ENCODE measurements at places on chromosomes 4 and X.

GRCh38 chrX:45801554-45801953 lies 600.9 kb upstream of the DIPK2B start:
- no peak for DNase-seq

DNA sequence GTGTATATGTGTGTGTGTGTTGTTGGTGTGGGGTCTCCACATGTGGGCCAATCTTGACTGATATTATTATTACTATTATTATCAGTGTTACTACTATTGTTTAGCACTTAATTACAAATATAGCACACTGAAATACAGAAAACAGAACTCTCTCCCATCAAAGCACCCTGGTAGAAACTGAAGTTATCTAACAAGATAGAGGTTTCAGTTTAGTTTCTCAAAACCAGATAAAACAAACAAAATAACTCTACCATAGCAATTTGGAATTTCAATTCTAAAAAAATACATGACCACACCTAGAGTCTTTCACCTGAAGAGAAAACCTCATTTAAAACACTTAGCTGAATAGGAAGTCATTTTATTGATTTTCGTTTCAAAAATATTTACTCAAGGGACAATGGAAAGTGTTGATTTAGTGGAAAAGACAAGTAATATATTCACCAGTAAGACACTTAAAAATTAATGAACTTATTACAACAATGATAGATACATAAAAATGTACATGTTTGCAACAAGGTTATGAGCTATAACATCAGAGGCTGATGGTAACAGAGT lies 252.3 kb downstream of the PDHA2 start:
- DNase-seq = no peak

DNA sequence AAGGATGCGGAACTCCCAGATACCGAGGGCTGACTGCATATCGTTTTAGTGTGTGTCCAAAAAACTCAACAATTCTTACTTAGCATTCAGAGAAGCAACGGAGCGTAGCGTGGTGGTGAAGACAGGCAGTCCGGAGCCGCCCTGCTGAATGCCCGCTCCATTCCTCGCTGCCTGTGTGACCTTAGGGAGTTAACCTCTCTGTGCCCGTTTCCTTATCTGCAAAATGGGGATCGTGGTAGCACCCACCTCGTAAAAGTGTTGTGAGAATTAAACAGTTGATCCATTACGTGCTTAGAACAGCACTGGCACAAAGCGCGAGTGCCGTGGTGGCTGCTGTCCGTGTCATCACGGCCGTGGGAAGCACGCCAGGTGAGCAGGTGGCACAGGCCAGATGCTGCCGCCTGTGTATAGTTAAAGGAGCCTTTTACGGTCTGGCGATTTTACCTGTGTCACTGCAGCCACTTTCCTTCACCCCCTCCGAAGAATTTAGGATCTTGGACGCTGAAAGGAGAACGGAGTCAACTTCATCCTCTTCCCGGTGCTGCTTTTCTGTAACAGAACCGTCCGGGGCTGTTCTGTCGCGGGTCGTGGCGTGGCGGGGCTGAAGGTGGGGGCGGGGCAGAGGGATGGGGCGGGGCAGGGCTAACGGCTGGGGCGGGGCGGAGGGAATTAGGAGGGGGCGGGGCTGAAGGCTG lies 885 bp downstream of the CCDC110 start:
- peak; percentile 37 for DNase-seq

GRCh38 chrX:123986377-123986776 lies 24.9 kb downstream of the STAG2 start:
- DNase-seq = no peak

- no peak for DNase-seq
These were observed 751.9 kb downstream of the FSTL5 start for GRCh38 chr4:161411901-161412300.

DNA sequence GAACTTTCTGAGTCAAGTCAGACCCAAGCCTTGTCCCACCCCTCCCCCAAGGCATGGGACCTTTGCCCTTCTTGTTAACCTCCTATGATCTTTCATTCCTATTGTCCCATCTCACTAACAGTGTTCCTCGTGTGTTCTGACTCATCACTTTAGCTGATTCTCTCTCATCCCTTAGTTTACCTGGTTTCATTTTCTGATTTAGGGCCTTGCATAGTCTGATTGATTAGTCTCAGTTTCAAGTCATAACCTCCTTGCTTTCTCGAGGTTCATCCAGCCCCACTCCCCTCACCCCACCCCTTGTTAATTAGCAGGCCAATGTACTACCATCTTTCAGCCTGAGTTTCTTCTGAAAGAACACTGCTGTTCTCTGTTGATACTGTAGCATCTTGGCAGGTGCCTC lies 517.4 kb downstream of the RPA4 start:
- no peak for DNase-seq

- no peak for DNase-seq
These were observed 391.8 kb upstream of the EPHA5 start for GRCh38 chr4:66062044-66062443.

GRCh38 chrX:15856222-15856587 lies 1.6 kb upstream of the AP1S2 start:
- no peak for DNase-seq

DNA sequence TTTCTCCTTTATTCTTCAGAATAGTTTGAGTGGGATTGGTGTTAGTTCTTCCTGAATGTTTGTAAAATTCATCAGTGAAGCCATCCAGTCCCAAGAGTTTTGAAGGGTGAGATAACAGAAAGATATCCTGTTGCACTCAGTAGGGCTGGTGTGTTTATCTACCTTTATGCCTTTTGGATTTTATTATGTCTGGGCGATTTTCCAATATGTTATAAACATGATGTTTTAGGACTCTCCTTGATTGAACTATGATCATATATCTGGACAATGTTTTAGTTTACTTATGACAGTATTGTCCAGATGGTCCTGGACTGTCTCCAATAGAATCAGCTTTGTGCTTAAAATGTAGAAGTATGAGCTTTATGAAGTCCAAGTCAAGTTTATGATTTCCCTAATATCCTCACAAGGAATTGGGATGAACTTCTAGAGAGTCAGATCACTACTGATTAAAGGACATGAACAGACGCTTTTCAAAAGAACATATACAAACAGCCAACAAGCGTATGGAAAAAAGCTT lies 77.6 kb upstream of the ITM2A start:
- DNase-seq = no peak

DNA sequence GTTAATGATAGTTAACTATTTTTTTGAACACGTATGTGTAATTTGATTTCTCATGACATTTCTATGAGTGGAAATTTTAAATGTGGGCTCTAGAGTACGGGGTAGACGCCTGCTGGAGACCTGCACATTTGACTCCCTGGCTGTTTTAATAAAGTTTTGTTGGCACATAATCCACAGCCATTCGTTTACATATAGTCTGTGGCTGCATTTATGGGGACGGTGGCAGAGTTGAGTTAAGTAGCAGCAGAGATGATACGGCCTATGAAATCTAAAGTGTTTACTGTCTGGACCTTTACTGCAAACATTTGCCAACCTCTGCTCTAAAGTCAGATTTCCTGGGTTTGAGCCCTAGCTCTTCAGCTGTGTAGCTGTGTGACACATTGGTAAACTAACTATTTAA lies 118.8 kb downstream of the CHRNA9 start:
- DNase-seq = no peak

DNA sequence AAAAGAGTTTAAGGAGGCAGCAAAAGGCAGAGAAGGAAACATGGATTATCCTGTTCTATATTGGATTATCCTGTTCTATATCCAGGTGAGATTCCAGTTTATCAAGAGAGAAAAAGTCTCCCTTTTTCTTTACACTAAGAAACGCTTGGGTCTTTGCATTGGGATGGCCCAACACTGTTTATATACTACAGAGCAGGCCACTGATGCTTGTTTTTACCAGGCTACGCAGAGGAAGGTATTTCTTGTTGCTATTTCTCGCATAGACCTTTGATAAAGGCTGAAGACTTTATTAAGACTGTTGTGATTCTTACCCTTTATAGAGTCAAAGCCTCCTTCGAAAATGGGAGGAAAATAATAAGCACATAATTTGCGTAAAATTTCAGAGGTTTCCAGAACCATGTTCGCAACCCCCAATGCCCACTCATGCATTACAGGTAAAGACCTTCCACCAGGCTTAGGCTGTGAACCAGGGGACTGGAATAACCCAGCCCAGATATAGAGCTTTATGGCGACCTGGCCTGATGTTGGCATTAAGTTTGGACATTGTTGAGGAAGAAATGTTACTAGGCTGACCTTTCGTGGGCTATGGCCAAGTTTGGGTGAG lies 218.3 kb downstream of the PTTG2 start:
- no peak for DNase-seq

GRCh38 chrX:44507292-44507691 lies 35.4 kb downstream of the FUNDC1 start:
- no peak for DNase-seq

- no peak for DNase-seq
These were observed 82.4 kb upstream of the RBPJ start for GRCh38 chr4:26238426-26238777.

- no peak for DNase-seq
These were observed 13.6 kb upstream of the MED14 start for GRCh38 chrX:40748977-40749376.

GRCh38 chrX:17822351-17822750 lies 38.7 kb downstream of the RAI2 start:
- DNase-seq = no peak

DNA sequence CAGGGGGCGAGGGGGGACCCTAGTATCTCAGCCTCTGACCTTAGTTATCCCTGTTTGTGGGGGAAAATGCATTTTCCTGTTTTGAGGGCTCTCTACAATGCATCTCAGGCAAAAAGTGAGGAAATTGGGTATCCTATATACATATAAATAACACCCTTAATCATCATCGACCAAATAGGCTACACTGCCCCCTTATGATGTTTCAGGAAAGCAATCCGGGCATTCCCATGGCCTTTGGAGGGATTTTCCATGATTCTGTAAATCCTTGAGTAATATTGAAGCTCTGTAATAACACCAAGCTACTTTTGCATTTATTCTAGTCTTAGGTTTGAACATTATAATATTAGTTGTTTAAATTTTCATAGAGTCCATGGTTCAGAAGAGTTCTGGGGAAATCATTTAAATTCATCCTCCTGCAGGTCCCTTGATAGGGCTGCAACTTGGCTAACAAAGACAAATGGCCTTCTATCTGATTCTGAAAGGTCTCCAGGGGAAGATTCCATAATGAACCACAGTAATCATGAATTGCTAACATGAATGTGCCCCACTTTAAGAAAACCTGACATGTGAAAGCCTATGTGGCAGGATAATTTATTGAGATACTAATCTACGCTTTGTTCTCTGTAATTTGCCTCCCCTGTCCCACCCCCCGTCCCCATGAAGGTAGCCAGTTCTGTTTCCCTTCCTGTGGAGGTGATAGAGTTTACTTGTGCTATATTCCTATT lies 91.5 kb upstream of the SCOC start:
- DNase-seq = no peak

- no peak for DNase-seq
These were observed 422.6 kb upstream of the TENM3 start for GRCh38 chr4:181820553-181820952.

- DNase-seq = no peak
These were observed 743.5 kb downstream of the ARAP2 start for GRCh38 chr4:35500812-35501211.

GRCh38 chr4:66252291-66252690 lies 582.0 kb upstream of the EPHA5 start:
- DNase-seq = no peak

DNA sequence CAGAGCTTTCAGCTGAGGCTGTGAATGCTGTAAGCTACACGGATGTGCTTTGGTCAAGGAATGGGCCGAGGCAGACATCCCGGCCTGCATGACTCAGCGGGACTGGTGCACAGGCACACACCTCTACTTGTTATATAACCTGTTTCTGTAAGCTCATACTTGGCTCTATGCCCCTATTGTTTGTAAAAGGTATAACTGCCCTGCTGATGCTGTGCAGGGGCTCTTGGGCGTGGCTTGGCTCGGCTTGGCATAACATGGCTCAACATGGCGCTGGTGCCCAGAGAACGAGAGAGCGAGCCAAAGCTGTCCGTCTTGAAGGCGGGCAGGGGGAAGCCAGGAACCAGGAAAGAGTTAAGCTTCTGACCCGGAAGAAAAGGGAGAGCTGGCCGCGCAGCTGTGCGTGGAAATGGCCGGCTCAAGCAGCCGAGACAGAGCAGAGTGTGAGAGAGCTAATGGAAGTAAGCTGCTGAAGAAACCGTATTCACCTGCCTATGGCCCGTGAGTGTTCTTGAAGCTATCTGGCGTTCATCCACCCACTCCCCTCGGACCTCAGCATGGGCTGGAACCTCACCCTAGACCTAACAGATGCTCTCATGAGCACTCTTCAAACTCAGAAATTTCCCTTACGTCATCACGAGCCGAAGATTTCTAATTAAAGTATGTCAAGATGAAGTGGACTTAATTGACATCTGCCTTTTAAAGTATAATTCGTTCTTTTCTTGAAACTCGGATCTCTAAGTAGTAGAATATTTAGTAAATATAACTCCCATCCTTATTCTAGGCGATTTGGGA lies 286.3 kb upstream of the AGA start:
- no peak for DNase-seq

DNA sequence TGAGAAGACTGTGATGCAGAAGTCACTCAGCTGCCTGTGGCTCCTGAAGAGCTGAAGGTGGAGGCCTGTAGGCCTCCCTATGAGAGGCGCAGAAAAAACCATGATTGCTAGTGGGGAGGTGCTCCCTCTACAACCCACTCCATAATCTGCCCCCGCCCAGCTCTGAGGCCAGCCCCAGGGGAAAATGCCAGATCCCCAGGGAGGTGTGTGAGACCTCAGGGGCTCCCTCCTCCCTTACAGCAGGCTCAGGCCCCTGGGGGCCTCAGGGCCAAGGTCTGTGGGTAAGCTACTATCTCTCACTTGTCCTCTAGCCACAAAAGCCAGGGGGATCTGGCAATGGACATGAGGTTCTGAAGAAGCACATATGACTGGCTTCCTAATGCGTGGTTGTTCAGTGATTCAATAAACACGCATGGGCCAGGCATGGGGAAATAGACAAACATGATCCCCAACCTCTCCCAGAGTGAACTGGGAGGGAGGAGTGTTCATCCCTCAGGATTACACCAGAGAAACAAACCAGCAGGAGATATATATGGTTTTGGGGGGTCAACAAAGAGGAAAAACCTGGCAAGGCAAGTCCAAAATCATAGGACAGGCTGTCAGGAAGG lies 51.0 kb upstream of the MTM1 start:
- no peak for DNase-seq

- no peak for DNase-seq
These were observed 131.8 kb downstream of the BMPR1B start for GRCh38 chr4:94889523-94889922.

- no peak for DNase-seq
These were observed 9.7 kb upstream of the TSR2 start for GRCh38 chrX:54430519-54430918.

All from activated CD4-positive, alpha-beta T cell treated with anti-CD3 and anti-CD28 coated beads, Interleukin-2, amount 50 U/mL, for 4 hours (primary cell).